Tibial nerve (tissue), 4 donors: ENCODE measurements at places on chromosomes 11 and 22. TPM values are rescaled to one million over a fixed set of nuclear protein-coding genes. Genes with fewer than 3 reads are reported as not detected.

DNA sequence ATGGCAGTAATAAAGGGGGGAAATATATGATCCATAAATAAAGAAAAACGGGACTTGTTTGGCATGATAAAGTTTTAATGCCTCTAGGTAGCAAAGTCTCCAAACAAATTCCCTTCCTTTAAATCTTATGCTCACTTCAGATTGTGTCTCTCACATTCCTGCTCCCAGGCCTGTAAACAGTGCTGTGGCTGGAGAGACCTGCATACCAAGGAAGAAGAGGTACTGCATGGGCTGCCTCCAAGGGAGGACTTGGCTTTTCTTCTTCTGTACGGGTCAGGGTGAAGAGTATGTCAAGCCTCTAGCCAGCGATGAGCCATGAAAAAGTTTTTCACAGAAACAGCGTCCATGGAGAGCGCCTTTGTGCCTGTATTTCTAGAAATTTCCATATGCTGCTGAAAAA is 161.8 kb downstream of the KIRREL3 start:
- DNase-seq, result no peak

GRCh38 chr11:1992111-1992510 is 5.5 kb downstream of the H19 start:
- DNase-seq, result no peak

DNA sequence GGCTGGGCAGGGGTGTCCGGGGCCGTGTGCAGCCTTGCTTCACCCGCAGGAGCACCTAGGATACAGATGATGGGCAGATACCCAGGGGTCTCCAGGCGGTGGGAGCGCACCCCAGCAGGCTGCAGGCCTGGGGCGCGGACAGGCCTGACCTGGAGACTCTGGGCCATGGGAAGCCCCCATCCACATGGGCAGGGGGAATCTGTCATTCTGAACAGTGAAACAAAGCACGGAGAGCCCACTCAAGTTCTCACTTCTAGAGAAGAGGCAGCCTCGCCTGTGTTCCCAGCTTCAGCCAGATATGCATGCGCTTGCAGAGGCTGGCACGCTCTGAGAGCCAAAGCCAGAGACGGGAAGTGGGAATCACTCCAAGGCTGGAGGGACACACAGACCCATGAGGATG is 333.1 kb downstream of the BRD1 start:
- DNase-seq, result no peak

- no peak for DNase-seq
These were observed 49.0 kb upstream of the BMAL1 start for GRCh38 chr11:13228572-13228971.

The IGLL5 gene
- 2.1 TPM for total RNA-seq

DNA sequence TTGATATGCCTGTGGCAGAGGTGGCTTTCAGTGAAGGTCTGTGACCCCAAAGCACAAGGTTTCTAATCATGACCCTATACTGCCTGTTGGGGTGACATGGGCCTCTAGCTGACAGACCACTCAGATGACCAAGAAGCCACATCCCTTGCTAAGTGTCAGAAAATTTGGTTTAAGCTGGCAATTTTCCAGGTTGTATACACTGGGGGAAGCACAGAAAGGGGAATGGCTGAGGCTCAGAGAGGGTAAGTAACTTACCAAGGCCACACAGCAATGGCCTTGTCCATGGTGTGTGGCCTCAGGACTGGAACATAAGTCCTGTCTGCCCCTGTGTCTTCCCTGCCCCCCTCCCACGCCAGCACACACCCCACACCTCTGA is 66.9 kb upstream of the PRDM11 start:
- DNase-seq, result no peak

GRCh38 chr11:118488480-118489109 is 38.7 kb upstream of the TTC36 start:
- DNase-seq, result no peak

- DNase-seq, result no peak
These were observed 74.8 kb downstream of the TRMU start for GRCh38 chr22:46410291-46410808.

The BTG4 gene
- not detected for total RNA-seq

The KRTAP5-7 gene
- total RNA-seq, result not detected
